ENCODE measurements at places on chromosomes 5 and 9.
A peak's percentile ranks its signal among the peaks of the same experiment; 100 is the strongest.

GRCh38 chr5:118857700-118858099, 130.6 kb downstream of the DTWD2 start:
- no peak overlapping the region for H3K4me3 ChIP-seq
- no peak overlapping the region for H3K27ac ChIP-seq
- H3K27me3 ChIP-seq = no peaks in the 10 kb centered on the region
- DNase-seq = no peak
- no peaks in the 10 kb centered on the region for H3K4me1 ChIP-seq

DNA sequence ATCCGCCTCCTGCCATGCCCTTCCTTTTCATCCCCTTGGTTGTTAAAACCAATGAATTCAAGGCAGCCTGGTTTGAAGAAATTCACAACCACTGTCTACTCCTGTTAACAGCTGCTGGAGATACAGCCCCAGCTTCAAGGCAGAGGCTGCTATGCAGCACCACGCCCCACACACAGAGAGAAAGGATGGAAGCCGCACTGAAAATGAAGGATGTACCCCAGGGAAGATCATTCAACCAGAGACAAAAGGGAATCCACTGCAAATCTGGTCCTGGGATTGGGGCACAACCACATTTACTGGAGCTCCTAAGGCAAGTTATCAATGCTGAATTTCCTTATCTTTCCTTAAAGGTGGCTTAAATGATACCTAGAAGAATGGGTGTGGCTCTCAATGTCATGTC, 58.7 kb downstream of the DPYSL3 start:
- no peak overlapping the region for H3K4me3 ChIP-seq
- no peak overlapping the region for H3K27ac ChIP-seq
- peaks cover 9% of the 10 kb centered on the region for H3K27me3 ChIP-seq
- DNase-seq = no peak

DNA sequence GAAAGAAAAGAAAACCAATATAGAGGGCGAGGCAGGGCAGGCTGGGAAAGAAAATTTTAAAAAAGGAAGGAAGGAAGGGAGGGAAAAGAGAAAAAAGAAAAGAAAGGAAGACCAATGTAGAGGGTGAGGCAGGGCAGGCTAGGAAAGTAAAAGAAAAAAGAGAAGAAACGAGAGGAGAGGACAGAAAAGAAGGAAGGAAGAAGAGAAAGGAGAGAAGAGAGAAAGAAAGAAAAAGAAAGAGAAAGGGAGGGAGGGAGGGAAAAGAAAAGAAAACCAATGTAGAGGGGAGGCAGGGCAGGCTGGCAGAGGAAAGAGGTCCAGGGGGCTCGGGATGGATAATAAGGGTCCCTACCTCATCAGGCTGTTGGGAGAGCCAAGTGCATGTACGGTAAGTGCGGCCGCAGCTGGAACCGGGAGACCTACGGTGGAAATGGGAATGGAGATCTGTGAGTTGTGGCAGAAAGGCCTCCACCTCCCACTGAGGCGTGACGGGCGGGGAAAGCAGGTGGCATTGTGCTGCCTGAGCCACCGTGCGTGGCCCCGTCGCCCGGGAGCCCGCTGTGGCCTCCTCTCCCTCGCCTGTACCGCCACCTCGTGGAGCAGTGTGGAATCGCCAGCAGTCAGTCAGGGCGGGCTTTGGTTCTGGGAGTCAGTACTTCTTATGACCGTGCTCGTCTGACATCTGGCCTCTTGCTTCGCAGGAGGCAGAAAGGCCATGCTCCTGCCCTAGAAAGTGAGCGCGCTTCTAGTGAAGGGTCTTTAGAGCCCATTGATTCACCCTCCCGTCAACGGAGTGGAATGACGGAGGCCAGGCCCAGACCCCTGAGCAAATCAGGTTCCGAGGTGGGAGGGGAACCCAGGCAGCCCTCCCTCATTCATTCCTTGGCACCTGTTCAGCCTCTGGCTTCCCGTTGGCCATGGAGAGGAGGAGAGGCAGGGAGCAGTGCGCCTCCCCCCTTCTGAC, 10.4 kb upstream of the NHP2 start:
- peaks cover 5% of the 10 kb centered on the region for H3K4me1 ChIP-seq
- DNase-seq = peak; percentile 92
- H3K27me3 ChIP-seq = peaks cover 20% of the 10 kb centered on the region
- H3K36me3 ChIP-seq = no peaks in the 10 kb centered on the region
- no peak overlapping the region for H3K4me3 ChIP-seq

- DNase-seq = no peak
- no peaks in the 10 kb centered on the region for H3K36me3 ChIP-seq
- H3K27ac ChIP-seq = no peak overlapping the region
Measured at GRCh38 chr5:105030153-105030552, 1467.6 kb upstream of the NUDT12 start.

DNA sequence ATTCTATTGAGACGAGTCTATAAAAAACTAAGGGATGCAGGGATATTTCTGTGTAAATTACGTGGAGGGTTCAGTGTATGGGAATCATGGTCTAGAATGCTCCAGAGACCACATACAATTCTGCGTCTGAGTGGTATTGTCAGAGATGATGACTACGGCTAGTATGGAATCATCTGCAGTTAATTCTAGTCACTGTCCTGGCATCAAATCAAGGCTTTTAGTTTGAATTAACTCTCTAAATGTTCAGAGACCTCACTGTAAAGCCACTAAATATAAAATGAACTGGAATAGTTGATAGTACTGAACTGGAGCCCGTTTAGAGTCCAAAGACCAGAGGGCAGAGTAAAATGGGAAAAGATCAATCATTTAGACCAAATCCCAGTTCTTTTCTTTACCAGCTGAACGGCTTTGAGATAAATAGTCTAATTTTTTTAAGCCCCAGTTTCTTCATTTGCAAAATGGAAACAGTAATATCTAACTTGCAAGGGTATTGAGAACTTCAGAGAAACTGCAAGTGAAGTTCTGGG, 599.8 kb downstream of the EBF1 start:
- no peaks in the 10 kb centered on the region for H3K27me3 ChIP-seq
- no peaks in the 10 kb centered on the region for H3K36me3 ChIP-seq
- no peak overlapping the region for H3K27ac ChIP-seq
- no peaks in the 10 kb centered on the region for H3K4me1 ChIP-seq

GRCh38 chr9:113619491-113620376, 156.2 kb downstream of the RGS3 start:
- no peaks in the 10 kb centered on the region for H3K27me3 ChIP-seq
- H3K27ac ChIP-seq = peak overlapping the region; percentile 80
- DNase-seq = peak; percentile 37
- H3K36me3 ChIP-seq = no peaks in the 10 kb centered on the region
- peaks cover 39% of the 10 kb centered on the region for H3K4me1 ChIP-seq
- no peak overlapping the region for H3K4me3 ChIP-seq

DNA sequence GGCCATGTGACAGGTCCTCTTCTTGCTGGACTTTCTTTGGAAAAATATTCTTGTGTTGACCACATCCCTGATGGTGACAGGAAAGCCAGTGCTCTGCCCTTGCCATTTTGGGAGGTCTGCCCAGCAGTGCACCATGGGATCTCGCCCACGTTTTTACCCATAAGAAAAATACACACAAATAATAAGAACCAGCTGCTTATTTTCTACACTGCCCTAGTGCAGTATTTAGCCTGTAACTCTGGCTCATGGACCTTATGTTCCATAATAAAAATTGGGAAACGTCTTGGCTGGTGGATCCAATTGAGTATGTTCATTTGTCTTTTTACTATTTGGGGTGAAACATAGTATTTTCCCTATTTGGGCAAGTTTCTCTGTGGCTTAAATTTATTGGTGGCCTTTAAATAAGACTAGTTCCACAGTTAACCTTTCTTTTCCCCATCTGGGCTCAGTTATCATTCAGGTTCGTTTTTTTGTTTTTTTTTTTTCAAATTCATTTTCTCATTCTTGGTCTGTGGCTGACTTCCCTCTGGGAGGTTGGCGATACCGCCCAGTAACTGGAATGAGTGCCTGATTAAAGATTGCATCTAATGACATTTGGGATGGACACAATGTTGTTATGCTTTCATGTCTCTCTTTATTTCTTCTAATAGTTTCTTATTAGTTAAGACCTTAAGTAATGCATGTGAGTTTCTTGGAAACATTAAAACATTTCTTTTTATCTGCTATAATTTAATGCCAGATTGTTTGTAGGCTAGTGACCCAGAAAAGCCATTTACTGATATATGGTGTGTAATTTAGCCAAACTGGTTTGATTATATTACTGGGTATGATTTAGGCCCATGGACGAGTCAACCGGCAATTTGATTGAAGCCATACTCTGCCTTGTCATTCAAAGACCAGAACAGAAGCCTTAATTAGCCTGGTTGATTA, 163.7 kb downstream of the FGF10 start:
- H3K36me3 ChIP-seq = no peaks in the 10 kb centered on the region
- no peak overlapping the region for H3K27ac ChIP-seq
- no peak for DNase-seq
- H3K4me3 ChIP-seq = no peak overlapping the region

DNA sequence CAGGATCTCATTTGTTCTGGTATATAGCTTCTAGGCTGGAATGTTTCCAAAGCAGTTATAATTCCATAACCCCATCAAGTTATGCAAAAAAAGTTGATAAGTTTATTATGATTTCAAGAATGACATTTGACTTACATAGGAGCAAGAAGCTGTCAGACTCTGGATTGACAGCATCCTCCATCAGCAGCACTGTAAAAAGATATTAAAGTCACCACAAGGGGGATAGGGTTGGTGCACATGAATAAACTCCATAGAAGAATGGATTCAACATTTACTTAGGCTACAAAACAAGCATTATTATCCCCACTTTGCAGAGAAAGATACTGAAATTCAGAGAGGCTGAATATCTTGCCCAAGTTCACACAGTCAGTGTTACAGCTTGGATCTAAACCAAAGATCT, 208.9 kb upstream of the SLC30A5 start:
- H3K4me1 ChIP-seq = no peaks in the 10 kb centered on the region
- no peak overlapping the region for H3K27ac ChIP-seq
- DNase-seq = no peak
- no peaks in the 10 kb centered on the region for H3K36me3 ChIP-seq
- no peak overlapping the region for H3K4me3 ChIP-seq

GRCh38 chr5:121273833-121274433, 577.7 kb upstream of the FTMT start:
- no peaks in the 10 kb centered on the region for H3K36me3 ChIP-seq
- H3K27ac ChIP-seq = no peak overlapping the region
- no peaks in the 10 kb centered on the region for H3K27me3 ChIP-seq
- no peak for DNase-seq
- no peak overlapping the region for H3K4me3 ChIP-seq

DNA sequence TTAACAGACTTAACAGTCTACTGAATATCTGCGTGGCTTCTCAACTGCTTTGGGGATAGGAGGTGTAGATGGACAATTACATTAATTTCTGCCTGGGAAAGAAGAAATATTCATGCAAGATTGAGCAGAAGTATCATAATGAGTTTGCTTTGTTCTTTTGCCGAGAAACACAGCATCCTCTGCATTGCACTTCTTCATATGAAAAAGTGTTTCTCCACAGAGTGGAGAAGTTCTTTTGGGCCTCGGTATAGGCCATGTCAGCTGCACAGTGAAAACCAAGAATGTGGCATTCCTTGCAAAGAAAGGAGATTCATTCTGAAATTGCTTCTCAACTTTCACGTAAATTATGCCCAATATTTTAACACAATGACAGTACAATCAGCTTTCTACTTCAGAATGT, 17.6 kb upstream of the SNX2 start:
- H3K36me3 ChIP-seq = no peaks in the 10 kb centered on the region
- no peaks in the 10 kb centered on the region for H3K27me3 ChIP-seq
- H3K4me1 ChIP-seq = no peaks in the 10 kb centered on the region
- DNase-seq = no peak

DNA sequence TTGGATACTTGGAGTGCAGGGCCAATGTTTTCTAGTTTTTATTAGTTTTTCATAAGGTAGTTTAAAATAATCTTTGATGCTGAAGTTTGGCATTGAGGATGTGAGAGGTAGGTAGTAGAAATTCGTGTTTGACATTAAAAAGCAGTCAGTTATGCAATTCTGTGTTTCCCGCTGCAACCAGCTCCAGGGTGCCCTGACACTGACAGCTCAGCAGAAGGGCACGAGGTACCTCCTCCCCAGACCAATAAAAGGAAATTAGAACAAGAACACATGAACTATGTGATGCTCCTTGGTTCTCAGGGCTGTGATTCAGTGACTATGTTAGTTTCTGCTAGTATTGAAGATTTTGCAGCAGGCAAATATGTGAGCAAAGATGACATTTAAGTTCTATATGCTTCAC, 40.2 kb downstream of the NSUN2 start:
- no peak overlapping the region for H3K27ac ChIP-seq
- no peak for DNase-seq
- H3K4me3 ChIP-seq = no peak overlapping the region
- no peaks in the 10 kb centered on the region for H3K36me3 ChIP-seq
- H3K4me1 ChIP-seq = no peaks in the 10 kb centered on the region
- H3K27me3 ChIP-seq = no peaks in the 10 kb centered on the region

DNA sequence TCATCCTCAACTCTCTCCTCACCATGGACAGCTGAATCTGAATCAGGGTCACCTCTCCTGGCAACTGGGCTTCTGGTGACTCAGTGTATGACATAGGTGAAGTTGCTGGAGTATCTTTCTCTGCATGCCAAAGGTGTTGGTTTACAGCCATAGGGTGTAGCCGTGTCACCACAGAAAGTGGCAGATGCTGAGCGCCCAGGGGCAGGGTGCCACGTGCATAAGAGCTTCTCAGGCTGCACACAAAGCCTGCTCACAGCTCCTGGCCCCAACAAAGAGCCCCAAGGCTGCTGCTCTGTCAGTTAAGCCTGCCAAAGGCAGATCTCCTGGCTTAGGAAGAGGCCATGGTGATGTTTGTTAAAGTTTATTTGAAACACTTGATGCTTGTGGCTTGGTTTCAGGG, 297.7 kb upstream of the WWC1 start:
- H3K27ac ChIP-seq = no peak overlapping the region
- no peak overlapping the region for H3K4me3 ChIP-seq
- no peak for DNase-seq
- no peaks in the 10 kb centered on the region for H3K36me3 ChIP-seq
- no peaks in the 10 kb centered on the region for H3K4me1 ChIP-seq

- H3K27ac ChIP-seq = no peak overlapping the region
- no peaks in the 10 kb centered on the region for H3K36me3 ChIP-seq
- no peak overlapping the region for H3K4me3 ChIP-seq
- no peaks in the 10 kb centered on the region for H3K4me1 ChIP-seq
Measured at GRCh38 chr9:76927540-76928240, 21.8 kb upstream of the PRUNE2 start.

- no peaks in the 10 kb centered on the region for H3K4me1 ChIP-seq
- no peaks in the 10 kb centered on the region for H3K36me3 ChIP-seq
- H3K27ac ChIP-seq = no peak overlapping the region
- no peaks in the 10 kb centered on the region for H3K27me3 ChIP-seq
- H3K4me3 ChIP-seq = no peak overlapping the region
Measured at GRCh38 chr5:170420806-170421412, 31.7 kb upstream of the KCNMB1 start.

GRCh38 chr5:44278469-44278868, 110.8 kb downstream of the FGF10 start:
- no peaks in the 10 kb centered on the region for H3K36me3 ChIP-seq
- no peaks in the 10 kb centered on the region for H3K27me3 ChIP-seq
- no peak overlapping the region for H3K4me3 ChIP-seq
- DNase-seq = no peak
- no peaks in the 10 kb centered on the region for H3K4me1 ChIP-seq

Data from upper lobe of right lung (tissue), 1 donor.